ENCODE measurements at places on chromosomes 2 and 18.

DNA sequence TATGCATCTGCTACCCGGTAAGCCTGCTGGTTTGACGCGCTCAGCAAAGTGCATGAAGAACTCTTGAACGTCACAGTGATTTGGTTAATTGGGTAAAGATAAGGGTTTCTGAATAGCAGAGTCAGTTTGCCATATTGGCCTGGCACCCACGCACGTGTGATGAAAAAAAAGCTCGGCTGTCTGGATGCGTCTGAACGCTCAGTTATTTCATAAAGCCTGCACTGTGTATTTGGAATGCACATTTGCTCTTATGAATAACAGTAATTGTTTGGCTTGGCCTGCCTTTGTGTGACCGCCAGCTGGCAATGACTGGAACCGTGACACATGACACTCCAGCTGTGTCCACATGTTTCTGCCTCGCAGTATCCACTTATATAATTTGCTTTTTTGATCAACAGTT is 129.2 kb upstream of the MEIS1 start:
- peak; percentile 64 for DNase-seq

GRCh38 chr2:108320326-108320922 is 31.7 kb downstream of the SULT1C2 start:
- no peak for DNase-seq

DNA sequence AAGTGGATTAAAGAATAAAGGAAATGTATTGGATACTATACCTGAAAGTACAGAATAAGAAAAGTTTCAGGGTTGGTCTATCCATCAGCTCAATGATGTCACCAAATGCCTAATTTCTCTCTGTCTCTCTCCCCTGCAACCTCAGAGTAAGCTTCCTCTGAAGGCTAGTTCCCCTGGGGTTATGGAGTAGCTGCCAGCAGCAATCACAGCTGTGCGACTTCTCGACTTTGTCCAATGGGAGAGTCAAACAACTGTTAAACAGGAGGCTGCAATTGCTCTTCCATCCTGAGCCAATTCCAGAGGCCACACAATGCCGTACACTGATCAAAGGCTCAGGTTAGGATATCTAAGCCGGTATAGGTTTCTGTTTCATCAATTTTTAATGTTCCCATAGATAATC is 95.3 kb upstream of the FANCL start:
- no peak for DNase-seq

DNA sequence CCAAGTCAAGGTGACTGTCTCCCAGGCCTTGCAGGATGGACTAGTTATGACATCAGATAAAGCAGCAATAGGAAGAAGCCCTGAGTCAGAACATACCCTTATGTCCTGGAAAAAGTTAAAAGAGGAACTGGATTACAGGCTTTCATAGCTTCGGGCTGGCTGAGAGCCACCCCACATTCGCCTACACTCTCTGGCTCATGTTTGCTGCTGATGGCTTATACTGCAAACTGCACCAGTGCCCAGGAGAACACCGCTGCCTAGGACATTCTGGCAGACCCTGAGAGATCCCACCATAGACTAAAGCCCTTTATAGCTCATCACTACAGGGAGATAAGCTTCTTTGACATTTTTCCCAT is 20.3 kb downstream of the SLC8A1 start:
- DNase-seq: no peak

DNA sequence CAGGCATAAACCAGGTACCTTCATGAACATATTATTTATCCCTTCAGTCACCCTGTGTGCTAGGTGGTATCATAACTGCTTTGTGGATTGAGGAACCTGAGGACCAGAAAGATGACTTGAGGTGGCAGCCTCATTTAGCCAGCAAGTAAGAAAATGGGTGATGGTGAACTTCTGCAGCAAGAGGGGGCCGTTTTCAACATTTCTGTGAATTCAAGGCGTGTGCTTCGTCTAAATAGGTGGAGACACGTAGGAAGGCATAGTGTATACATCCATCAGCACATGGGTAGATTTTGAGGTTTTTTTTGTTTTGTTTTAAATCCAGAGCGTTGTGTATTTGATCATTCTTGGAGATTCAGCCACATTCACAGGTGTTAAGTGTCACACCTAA is 118.7 kb downstream of the SPTBN1 start:
- no peak for DNase-seq
